ENCODE measurements at places on chromosomes 1 and 21.

DNA sequence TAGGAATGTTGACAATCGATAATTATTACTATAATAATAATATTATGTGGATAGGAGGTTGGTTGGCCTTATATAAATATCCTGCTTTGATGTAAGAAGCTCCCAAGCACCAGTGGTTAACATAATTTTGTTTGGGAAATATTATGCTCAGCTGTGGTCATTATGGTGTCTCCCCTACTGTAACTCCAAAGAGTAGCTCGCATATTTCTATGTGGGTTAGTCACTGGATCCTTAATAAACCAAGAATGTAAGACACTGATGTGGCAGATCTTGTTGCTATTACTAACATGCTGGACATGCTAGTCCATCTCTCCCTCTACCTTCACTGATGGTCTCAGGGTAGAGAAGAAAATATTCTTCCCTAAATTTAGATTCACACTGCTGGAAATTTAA, 79.2 kb upstream of the RALGPS2 start:
- peak; percentile 48 for DNase-seq

GRCh38 chr21:42621819-42622177, 31.6 kb upstream of the PDE9A start:
- no peak for DNase-seq

- peak; percentile 85 for DNase-seq
Observed at GRCh38 chr1:236489710-236490377, 33.9 kb upstream of the LGALS8 start.

DNA sequence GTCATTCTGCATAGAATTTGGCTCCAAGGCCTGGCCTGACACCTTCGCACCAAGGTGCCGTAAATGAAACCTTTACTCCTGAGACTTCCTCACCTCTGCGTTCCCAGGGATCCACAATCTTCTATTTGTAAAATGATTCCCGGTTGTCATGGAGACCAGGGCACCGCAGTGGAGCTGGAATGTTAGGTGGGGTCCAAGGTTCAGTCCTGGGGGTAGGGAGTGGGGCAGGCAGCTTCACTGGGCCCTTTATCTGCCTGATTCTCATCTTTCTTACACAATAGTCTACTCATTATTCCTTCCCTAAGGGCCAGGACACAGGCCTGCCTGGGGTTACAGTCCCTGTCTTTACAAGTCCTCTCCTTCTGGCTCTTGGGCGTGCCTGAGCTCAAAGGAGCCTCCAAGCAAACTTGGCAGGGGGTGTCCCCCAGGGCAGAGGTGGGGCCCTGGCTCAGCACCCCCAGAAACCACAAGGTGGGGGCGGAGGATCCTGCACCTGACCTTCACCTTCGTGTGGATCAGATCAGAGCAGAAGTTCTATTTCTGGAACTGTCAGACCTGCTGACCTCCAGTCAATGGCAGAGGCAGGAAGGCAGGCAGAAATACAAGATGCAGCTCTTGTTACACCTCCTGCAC, 51.1 kb downstream of the RIPK4 start:
- no peak for DNase-seq

GRCh38 chr1:22635436-22635835, 992 bp upstream of the C1QA start:
- no peak for DNase-seq

GRCh38 chr1:54018635-54019034, 649 bp upstream of the LDLRAD1 start:
- no peak for DNase-seq

DNA sequence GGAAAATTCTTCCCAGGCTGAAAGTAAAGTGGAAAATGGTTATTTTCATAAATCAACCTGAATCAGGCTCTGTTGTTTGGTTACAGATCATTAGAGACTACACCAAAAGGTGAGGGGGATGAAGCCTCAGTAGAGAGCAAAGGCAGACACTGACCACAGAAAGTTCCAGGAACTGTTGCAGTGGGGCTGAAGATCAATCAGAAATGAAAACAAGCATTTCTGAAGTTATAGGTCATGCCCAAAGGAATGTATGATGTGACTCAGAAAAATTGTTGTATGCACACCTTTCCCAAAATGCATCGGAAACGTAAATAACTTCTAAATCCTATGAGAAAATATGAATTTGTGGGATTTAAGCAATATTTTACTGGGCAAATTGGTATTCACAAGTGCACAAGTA, 63.3 kb downstream of the FYB2 start:
- no peak for DNase-seq

- no peak for DNase-seq
Observed at GRCh38 chr21:41393876-41394465, 32.1 kb upstream of the MX1 start.

GRCh38 chr1:89681045-89681729, 48.3 kb downstream of the LRRC8C start:
- no peak for DNase-seq

- DNase-seq = peak; percentile 26
Observed at GRCh38 chr1:41420860-41421259, 59.6 kb downstream of the FOXO6 start.

GRCh38 chr1:73331726-73332125, 866.2 kb downstream of the LRRIQ3 start:
- no peak for DNase-seq

DNA sequence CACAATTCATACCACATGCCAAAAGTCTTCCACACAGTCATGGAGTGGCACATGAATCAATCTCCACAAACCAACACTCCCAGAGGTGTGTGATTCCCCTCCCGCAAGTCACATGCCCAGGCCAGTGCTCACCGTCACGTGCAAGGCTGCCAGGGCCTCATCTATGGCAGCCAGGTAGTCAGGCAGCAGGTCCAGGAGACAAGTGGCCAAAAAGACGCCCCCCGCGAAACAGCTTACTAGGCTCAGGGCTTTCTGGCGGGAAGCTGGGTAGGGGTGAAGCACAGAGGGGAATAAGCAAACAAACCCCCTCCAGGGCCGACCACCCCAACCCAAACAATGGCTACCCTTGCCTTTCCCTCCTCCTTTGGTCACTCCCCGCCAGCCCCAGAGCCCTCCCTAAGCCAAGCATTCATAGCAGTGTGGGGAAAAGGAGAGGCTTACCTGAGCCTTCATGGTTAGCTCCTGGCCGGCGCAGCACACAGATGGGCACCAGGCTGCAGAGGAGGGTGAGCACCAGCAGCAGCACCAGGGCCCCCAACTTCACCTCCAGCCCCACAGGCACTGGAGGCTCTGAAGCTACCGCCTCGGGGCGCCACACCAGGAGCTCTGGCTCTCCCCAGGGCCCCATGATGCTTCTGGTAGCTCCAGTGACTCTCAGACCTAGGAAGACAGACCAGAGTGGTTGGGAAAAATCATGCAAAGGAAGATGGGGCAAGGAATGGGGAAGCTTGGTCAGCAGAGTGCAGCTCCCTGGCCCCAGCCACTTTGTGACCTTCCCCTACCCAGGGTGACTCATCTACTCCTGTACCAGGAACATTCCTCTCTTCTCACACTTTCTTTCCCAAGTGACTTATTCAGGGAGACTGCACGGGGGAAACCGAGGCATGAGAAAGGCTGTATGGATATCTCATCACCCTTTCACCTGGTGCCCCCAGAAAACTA, 978 bp downstream of the SLC39A1 start:
- DNase-seq = peak; percentile 71

DNA sequence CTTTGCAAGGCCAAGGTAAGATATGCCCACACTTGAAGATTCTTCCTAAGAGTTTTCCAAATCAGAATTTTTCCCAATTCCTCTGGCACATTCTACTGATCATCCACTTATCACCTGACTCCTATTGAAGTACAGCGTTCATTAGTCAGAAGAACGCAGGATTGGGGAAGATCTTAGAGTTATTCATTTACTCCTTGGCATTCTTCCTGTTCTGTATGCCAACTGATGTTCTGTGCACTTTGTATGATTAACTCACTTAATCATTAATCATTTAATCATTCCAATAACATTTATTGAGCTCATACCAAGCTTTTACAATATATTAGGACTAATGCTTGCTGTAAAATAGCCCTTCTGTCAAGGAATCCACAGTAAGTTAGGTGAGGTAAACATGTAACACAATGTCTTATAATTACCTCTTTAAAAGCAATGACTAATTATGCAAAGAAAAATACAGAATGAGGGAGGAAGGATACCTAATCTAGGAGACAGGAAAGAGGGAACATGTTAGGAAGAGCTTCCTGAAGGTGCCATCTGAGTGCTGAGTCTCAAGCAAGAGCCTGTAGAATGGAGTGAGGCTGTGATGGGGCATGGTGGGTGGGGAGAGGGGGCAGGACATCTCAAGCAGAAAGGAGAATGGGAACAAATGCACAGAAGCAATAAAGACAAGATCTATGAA, 71.1 kb upstream of the DPT start:
- no peak for DNase-seq

DNA sequence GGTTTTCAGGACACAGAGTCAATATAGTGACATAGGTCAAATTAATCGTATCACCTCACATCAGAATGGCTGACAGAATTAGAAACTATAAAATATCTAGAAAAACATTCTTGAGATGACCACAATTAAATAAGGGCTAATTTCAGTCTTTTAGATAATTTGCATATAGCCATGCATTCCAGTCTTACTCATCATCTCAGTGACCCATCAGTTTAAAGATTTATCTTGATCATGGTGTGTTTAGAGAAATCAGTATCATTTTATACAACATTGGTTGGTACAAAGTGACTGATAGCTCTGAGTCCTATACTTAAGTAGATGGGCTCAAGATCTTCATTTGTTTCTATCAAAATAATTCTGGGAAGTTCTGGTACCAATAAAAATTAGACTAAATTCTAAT, 262.3 kb upstream of the SNX7 start:
- DNase-seq = no peak

Data from adipocyte (in vitro differentiated cells).